Panc1 (cell line): ENCODE measurements at places on chromosomes 5 and 9.
A peak's percentile ranks its signal among the peaks of the same experiment; 100 is the strongest.

GRCh38 chr9:35556776-35557175, 48.3 kb upstream of the TESK1 start:
- no peak for DNase-seq

- no peak for DNase-seq
Measured at GRCh38 chr5:173538654-173539053, 77.8 kb downstream of the BOD1 start.

- DNase-seq: no peak
Measured at GRCh38 chr9:35793461-35793860, 2.1 kb downstream of the NPR2 start.

DNA sequence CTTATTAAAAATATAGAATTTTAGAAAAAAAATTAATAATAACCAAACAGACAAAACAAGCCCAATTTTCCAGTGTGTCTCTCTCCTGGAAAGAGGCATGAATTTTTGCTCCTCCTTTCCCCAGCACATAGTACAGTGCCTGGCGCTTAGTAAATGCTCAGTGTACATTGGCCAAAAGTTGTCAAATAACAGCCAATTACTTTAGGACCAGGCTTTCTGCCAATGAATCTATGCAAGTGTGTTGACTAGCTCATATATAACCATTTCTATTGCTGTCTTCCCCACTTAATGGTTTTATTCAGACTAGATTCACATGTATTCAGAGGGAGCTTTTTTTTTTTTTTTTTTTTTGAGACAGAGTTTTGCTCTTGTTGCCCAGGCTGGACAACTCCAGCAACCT, 120.1 kb upstream of the CD180 start:
- no peak for DNase-seq

DNA sequence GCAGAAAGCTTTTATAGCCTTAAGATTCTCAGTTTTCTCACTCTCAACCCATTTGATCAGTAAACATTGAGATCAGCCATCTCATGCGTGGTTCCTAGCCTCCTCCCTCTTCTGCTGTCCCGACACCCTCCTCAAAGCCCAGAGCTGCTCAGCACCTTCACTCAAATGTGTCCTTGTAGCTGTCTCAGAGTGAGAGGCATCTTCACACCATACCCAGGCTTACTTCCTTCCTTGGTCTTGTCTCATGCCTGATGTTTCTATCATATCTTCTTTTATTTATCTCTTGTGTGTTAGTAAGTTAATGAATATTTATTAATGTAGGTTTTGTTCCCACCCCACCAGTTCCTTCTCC, 72.4 kb upstream of the SNX2 start:
- no peak for DNase-seq

- DNase-seq: no peak
Measured at GRCh38 chr5:164735334-164735733, 1229.9 kb downstream of the MAT2B start.

DNA sequence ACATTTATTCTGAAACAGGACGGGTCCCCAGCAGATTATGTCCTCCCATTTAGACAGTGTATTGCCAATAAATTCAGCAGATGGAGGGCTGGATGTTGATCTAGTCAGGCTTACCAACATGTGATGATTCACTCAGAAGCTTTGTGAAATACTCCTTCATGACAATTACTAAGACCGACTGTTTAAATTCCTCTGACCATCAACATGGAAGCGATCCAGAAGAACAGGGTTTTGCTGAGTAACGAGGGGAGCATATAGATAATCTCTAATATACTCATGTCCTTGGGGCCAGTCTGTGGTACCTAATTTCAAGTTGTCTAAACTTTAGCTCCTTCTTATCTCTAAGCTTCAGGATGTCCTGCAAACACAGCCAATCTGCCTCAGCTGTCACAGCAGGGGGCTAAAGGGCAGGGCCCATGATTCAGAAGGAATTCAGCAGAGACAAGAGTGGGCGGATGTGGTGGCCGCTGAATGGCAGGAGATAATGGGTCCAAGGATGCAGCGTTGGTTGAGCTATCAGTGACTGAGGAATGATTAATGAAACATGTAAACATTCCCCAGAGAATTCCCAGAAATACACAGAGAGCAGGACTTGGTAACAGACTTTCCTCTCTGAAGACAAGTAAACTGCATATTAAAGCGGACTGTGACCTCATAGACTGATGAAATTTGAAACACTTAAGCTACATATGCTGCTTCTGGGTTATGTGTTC, 109.4 kb downstream of the ANKRD55 start:
- DNase-seq: peak; percentile 98

DNA sequence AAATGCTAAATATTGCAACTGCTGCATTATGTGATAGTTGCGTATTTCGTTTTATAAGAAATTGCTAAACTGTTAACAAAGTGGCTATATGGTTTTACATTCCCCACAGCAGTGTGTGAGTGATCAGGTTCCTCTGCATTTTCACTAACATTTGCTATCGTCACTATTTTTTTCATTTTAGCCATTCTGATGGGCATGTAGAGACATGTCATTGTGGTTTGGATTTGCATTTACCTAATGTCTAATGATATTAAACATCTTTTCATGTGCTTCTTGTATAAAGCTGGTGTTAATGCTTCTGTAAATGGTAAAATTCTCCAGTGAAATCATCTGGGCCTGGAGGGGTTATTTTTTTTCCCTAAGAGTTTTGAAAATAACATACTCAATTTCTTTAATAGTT, 61.6 kb downstream of the ERCC6L2 start:
- DNase-seq: no peak

- no peak for DNase-seq
Measured at GRCh38 chr9:73153793-73154227, 2.1 kb downstream of the ANXA1 start.

GRCh38 chr5:154002511-154003020, 36.1 kb downstream of the FAM114A2 start:
- no peak for DNase-seq

GRCh38 chr5:158698768-158699284, 400.9 kb downstream of the EBF1 start:
- no peak for DNase-seq

GRCh38 chr5:1112596-1113331, 901 bp upstream of the SLC12A7 start:
- DNase-seq: no peak

- no peak for DNase-seq
Measured at GRCh38 chr9:130927338-130927737, 11.7 kb downstream of the FIBCD1 start.

GRCh38 chr5:30867711-30868110, 325.8 kb upstream of the CDH6 start:
- DNase-seq: no peak

- DNase-seq: no peak
Measured at GRCh38 chr5:125659316-125660023, 763.7 kb upstream of the GRAMD2B start.

DNA sequence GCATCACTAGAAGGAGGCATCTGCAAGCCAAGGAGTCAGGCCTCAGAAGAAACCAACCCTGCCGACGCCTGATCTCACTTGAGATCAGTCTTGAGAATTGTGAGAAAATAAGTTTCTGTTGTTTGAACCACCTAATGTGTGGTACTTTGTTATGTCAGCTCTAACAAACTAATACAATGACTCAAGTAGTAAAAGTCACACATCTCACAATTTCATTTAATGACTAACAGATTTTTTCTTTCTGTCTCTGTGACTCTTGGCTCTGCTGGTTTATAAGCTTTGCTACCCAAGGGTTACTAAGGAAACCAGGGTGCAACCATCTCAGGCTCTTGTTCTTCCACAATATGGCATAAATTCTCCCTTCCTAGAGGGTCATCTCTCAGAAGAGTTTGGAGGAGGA, 315.8 kb upstream of the GRAMD2B start:
- no peak for DNase-seq

- DNase-seq: no peak
Measured at GRCh38 chr9:111298111-111298510, 31.9 kb downstream of the OR2K2 start.

DNA sequence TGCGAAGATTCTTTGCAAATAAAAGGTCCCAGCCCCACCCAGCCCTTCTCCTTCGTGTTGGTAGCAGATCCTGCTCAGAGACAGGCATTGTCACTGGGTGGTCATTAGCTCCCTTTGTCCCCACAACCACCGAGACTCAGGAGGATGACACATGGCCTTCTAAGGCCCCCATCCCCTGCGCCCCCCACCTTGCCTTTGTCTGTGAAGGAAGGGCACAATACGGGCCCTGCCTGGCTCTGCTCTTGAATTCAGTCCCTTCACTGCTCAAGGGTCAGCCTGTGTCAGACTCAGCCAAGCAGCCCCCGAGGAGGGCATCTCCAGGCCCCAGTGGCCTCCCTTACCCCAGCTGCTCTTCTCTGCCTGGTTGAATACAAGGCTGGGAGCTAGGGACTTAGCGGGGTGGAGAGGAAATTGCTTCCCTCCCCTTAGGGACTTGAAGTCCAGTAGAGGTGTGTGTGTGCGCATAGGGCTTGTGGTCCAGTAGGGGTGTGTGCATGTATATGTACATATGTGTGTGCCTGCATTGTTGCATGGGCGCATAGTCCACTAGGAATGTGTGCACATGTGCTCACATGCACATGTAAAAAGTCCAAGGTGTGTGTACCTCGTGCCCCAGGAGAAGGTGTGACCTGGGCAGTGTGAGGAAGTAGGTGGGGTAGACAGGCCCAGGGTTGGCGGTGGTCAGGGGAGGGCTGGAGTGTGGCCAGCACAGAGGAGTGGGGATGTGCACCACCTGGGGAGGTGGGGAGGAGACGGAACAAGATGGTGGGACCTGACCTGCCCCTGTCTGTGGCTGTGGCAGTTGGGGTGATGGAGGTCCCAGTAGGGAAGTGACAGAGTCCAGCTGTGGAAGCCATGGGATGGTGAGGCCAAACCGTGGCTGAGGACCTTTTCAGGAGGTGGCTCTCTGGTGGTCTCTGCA, 59.1 kb downstream of the PHF2 start:
- DNase-seq: no peak

- no peak for DNase-seq
Measured at GRCh38 chr9:37511016-37512010, 25.6 kb downstream of the POLR1E start.

- no peak for DNase-seq
Measured at GRCh38 chr9:76255781-76256455, 138.3 kb downstream of the RFK start.

- DNase-seq: no peak
Measured at GRCh38 chr5:122532035-122532434, 220.0 kb downstream of the SNCAIP start.

GRCh38 chr5:139565411-139566305, 4.5 kb downstream of the UBE2D2 start:
- DNase-seq: no peak

DNA sequence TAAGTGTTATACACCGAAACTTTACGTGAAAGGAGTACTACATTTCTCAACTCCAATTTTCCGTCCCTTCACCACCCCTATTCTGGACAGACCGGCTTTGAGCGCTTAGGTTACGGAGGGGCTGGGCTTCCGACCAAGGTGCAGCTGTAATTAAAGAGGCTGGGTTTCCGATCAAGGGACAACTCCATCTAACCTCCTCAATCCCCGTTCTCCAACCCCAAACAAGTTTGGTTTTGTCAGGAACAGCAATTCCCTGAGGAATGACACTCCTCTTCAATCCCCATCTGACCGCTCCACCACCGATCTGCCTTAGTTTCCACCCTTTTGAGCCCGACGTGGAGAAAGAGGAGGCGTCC, 577 bp downstream of the TUT7 start:
- no peak for DNase-seq

- peak; percentile 18 for DNase-seq
Measured at GRCh38 chr9:21465859-21466518, 16.1 kb downstream of the IFNE start.

DNA sequence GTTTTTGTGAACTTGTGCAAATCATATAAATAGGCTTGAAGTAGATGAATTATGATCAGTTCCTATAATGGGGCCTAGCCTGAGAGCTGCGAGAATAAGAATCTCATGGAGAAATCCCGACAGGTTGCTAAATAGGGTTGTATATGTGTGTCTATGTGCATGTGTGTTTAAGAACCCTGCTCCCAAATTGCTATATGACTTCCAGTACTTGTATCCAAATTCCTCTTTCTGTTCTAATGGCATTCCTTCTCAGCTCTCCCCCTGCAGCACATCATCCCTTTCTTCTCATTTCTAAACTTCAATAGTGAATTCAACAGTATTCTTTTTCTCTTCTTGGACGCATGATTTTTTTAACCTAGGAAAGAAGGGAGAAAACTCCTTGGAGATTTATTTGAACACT, 277.2 kb downstream of the GAS1 start:
- DNase-seq: no peak

- no peak for DNase-seq
Measured at GRCh38 chr9:93071464-93071863, 13.0 kb downstream of the SUSD3 start.
